T-helper 2 cell (primary cell): ENCODE measurements at places on chromosomes 16 and 17.

DNA sequence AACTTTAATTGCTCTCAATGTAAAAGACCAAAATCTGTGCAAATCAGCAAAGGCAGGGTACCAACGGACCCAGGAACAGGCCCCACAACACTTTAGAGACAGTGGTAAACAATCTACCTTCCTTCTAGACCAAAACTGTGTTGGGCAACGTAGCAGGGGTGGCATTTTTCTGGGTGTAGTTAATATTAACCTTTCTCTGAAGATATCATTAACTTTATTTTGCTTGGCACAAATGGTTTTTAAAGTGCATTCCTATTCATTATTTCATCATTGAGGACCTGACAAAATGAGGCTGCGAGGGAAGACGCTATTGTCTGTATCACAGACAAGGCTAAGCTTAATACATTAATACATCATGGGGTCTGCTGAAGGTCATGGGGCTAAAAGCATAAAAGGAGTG, 37.9 kb upstream of the TRAP1 start:
- DNase-seq, result no peak

DNA sequence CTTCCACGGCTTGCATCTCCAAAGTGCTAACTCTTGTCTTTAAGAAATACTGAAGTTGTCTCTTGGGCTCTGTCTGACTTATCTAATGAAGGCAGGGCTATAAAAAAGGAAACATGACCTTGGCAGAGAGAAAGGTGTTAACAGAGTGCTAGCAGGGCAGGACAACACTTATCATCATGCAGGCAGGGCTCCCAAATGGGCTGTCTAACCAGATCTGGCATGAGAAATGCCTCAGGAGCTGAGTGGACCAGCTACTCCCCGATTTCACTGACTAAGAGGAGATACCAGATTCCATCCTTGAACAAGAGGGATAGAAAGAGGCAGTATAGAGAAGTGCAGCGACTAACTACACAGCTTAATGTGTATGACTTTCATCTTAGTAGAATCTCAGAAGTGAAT, 32.6 kb downstream of the PMP22 start:
- DNase-seq, result no peak

GRCh38 chr17:62126292-62126691, 61.2 kb upstream of the MED13 start:
- DNase-seq, result no peak

GRCh38 chr17:50565402-50566350, 5.2 kb downstream of the CACNA1G start:
- DNase-seq, result no peak
